ENCODE measurements at places on chromosomes 16 and 17.

GRCh38 chr17:48192321-48192731 is 84.8 kb downstream of the SNX11 start:
- DNase-seq, result no peak

DNA sequence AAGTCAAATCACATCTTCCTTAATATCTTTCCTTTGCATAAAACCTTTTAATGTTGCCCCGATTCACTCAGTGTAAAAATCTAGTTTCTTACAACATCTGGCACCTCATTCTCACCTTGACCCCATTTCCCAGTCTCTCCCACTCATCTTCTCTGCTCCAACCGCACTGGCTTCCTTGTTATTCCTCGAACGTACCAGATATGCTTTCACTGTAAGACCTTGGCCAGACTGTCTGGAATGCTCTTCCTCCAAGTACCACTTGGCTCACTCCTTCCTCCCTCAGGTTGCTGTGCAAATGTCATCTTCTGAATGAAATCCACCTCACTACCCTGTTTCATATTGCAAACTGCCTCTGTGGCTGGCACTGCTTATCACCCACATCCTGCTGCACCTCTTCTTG is 433.6 kb downstream of the HAPSTR1 start:
- no peak for DNase-seq

DNA sequence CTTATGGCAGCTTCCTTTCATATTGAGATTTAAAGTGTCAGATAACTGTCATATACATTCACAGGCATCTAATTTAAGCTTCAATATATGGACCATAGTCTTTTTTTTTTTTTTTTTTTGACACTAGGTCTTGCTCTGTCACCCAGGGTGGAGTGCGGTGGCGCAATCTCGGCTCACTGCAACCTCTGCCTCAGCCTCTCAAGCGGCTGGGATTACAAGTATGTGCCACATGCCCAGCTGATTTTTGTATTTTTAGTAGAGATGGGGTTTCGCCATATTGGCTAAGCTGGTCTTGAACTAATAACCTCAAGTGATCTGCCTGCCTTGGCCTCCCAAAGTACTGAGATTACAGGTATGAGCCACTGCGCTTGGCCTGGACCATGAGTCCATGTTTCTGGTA is 13.6 kb downstream of the CEP95 start:
- DNase-seq, result no peak

GRCh38 chr16:78072275-78072674 is 27.2 kb upstream of the WWOX start:
- DNase-seq, result no peak

GRCh38 chr16:5925850-5926249 is 828.3 kb upstream of the EEF2KMT start:
- DNase-seq, result no peak

- no peak for DNase-seq
Measured at GRCh38 chr17:65567566-65567965, 6.1 kb upstream of the AXIN2 start.

DNA sequence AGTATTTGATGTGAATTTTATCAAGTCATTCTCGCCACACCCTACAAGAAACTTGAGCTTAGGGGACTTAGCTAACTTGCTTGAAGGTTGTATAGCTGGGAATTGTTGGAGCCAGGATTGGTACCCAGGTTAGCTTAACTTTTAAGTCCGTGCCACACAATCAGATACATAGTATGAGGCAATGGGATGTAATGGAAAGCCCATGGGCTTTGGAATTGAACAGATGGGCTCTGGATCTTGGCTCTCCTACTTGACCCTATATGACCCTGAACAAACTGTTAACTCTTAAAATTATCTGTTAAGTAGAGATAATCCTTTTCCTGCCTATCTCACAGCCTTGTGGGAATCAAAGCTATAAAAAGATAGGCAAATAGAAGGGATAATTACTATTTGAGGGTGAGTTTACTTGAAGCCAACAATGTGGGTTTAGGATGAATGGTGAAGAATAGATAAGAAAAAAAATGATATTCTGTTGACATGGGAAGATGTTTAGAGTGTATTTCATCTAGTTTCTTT is 51.9 kb upstream of the CACNG3 start:
- no peak for DNase-seq

DNA sequence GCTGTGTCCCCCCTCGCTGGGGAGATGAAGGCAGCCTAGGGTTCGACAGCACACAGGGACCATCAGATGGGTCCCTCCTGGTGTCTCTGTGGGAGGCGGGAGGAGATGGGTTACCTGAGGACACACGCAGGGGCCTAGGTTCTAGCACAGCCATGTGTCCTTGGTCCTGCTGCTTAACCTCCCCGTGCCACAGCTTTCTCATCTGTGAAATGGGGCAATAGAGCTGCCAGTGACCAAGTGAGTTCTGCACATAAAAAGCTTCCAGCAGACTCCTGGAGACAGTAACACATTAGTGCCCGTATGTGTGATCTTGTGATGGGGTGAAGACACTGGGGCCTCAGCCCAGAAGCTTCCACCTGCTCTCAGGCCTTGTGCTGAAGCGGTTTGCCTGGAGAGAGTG is 96.0 kb upstream of the GSE1 start:
- DNase-seq, result no peak

DNA sequence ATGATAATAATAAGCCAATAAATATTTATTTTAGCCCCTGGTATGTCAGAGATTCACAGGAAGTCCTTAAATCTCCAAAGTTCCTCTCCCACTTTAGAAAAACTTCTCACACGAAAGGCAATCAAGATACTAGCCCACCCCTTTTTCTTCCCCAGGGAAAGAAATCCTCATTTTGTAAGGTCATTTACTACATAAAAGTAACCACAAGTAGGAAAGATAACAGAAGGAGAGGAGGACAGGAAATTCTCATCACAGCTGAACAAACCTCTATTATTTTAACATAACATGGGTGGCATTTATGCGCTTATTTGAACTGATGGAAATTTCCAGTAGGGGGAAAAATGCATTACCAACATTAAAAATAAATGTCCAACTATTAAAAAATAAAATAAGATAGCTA is 3.4 kb downstream of the FAM222B start:
- DNase-seq, result no peak

DNA sequence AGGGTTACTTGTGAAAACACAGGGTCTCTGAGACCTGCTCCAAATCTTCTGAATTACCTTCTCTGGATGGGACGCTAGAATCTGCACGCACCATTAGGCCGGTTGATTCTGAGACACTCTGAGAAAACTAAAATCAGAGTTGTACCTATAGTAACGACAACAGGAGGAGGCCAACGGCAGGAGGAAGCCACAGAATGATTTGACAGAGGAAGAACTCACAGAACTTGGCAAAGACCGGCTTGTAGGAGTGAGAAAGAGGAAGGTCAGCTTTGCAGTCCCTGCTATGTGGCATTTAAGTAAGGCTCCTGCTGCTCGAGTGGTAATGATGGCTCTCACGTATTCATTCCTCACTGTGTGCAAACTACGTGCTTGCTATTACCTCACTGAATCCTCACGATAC is 483.0 kb downstream of the TMEM114 start:
- peak; percentile 23 for DNase-seq

DNA sequence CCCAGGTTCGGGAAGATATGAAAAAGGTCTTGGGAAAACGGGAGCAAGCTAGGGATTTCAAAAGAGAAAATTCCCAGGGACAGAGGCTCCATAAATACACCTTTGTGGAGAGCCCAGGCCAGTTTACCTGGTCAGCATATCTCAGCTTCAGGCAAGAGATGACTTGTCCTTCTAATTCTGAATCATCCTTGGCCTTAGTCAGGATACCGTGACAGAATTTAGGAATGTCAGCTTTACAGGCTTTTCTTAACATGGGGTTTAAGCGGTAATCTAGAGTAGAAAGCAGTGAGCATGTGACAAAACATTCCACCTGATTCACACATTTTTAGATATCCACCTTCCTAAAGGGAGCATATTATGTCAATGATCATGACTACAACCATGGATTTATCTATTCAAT is 41.1 kb upstream of the CLEC18B start:
- DNase-seq, result no peak

- no peak for DNase-seq
Measured at GRCh38 chr17:77304051-77304745, 163.4 kb downstream of the SEC14L1 start.

DNA sequence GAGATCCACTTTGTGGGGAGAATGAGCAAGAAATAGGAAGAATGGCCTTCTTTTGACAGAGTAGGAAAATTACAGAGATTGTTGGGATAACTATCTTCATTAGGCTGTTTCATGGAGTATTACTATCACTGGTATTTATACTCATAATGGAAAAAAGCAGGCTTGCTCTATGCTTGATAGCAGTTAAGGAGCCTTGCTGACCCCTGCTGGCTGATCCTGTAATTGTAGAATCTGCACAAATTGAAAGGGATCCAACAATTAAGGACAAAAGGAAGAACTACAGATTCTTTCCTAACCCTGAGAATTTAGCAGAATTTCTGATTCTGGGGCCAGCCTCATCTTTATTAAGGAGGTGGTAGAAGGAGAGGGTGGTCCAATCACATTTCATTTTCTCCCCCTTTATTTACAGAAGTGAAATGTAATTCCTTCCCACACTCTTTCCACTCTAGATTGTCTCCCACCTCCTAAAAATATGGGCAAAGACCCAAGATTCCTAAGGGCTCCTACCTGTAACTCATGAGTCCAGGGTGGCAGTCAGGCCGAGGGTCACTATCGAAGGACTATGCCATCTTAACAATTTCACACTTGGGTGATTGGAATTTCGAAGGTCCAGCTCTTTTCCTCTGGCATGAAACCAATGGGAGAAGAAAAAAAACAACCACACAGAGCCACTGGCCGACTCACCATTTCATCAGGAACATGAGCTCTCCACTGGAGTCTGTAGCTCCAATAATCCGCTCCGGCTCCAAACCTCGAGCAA is 26.3 kb downstream of the NFE2L1 start:
- peak; percentile 89 for DNase-seq

- no peak for DNase-seq
Measured at GRCh38 chr16:86673090-86673955, 95.0 kb downstream of the FOXL1 start.

DNA sequence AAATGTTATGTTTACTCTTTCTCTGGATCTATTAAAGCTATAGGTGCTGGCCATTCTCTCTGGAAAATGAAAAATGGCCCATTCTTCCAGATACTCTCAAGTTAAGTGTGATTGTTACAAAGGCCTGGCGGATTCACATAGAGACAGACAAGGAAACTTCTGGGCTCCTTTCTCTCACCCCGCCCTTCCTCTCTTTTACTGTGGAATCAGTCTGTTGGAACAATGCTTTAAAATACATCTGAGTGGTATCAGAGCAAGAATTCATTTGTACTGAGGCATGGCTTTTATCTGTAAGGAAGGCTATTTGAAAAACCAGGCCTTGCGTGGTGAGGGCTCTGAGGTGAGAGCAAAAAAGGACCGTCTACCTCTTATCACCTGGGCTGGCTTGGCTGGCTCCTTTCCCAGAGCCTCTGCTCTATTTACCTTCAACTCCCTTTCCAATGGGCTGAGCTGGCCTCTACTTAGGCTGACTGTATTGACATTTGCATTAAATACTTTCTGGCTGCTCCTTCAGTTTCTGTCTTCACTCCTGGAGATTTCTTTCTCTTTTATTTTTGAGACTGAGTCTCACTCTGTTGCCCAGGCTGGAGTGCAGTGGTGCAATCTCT is 274.0 kb downstream of the PHKB start:
- DNase-seq, result no peak

GRCh38 chr16:70151391-70151790 is 22.2 kb upstream of the CLEC18C start:
- no peak for DNase-seq

GRCh38 chr16:67241008-67241900 is 6.0 kb downstream of the FHOD1 start:
- no peak for DNase-seq

GRCh38 chr17:19268611-19269010 is 31.4 kb downstream of the EPN2 start:
- DNase-seq, result no peak

GRCh38 chr17:36851250-36851649 is 86.0 kb upstream of the LHX1 start:
- no peak for DNase-seq

GRCh38 chr17:61338000-61338798 is 61.4 kb upstream of the TBX2 start:
- no peak for DNase-seq

GRCh38 chr16:57852189-57852588 is 49.9 kb upstream of the KIFC3 start:
- DNase-seq, result no peak

DNA sequence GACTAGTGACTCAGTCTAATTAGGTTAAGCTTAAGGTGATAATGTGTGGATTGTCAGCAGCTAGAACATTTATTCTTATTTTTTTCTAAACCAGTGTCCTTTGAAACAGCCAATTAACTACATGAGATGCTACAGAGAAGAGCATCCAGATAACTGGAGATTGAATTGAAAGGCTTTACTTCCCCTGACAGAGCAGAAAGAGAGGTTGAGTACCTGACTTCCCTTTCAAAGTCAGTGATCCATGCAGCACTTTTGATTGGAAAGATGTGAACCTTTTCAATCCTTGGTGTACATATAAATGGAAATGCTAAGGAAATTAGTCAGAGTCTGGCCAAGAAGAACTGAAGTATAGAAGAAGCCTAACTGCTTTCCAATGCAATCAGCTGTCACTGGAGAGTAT is 653.8 kb downstream of the CDH8 start:
- no peak for DNase-seq

DNA sequence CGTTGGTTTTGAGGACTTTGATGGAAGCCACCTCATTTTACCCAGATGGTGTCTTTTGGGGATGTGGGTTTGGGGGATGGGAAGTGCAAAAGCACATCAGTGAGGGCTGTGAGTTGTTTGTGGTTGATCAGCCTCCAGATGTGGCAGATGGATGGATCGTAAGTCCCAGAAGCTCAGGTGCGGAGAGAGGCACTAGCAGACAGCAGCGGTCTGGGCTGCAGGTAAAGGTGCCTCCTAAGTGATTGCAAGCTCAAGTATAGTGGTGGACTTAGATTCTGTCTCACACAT is 18.0 kb downstream of the HS3ST3B1 start:
- DNase-seq, result peak; percentile 26

DNA sequence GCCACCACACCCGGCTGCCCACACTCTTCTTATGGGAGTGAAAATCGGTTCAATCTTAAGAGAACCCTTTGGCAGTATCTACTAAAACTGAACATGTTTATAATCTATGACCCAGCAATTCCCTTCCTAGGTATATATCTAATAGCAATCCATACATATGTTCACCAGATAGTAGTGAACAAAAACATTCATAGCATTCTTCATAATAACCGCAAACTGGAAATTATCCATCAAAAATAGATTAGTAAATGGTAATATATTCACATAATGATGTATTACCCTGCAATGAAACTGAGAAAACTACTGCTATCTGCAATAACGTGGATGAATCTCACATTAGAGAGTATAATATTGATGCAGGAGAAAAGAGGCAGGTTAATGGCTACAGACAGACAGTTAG is 23.1 kb downstream of the COPRS start:
- DNase-seq, result no peak

DNA sequence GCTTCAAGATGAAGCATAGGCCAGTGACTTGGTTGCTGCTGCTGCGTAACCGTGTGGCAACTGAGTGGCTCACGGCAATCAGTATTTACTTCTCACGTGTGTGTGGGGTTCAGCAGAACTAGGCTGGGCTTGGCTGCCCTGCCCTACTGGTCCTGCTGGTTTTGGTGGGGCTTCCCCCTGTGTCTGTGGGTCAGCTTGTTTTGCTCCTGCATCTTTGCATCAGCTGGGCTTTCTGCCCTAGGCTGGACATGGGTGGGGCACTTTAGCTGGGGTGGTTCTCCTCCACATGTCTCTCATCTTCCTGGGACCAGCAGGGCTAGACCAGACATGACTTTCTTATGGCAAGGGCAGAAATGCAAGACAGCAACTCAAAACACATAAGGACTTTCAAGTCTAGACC is 550.5 kb downstream of the MAF start:
- no peak for DNase-seq

GRCh38 chr16:3602320-3602653 is 9.1 kb downstream of the SLX4 start:
- DNase-seq, result no peak
